ENCODE measurements at places on chromosomes 2 and 18.

- no peak for DNase-seq
These were observed 378.4 kb downstream of the CDH7 start for GRCh38 chr18:66129248-66129647.

GRCh38 chr2:222709191-222709891 is 37.9 kb downstream of the MOGAT1 start:
- DNase-seq = no peak

DNA sequence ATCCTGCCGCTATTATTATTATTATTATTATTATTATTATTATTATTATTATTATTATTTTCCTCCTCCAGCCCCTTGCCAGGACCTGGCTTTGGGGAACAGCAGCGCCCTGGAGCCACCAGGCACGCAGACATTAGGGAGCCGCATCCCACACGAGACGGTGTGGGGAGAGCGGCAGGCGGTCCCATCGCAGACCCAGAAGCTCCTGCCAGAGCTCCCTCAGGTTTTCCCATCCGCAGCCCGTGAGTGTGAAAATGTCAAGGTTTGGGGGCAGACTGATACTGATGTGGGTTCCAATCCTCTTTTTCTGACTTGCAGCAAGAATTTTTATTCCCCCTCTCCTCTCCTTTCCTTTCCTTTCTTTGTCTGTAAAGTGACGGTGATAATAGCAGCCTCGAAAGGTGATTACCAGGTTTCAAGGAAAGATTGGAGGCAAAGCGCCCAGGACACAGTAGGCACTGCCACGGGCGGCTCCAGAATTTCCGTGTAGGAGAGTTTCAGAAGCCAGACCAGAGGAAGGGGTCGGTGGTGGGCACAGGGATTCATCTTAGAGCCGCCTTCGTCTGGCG is 816 bp downstream of the SCTR start:
- no peak for DNase-seq

- DNase-seq = no peak
These were observed 12.3 kb upstream of the SNED1 start for GRCh38 chr2:240985881-240986786.

GRCh38 chr2:25246001-25246400 is 77.6 kb upstream of the POMC start:
- no peak for DNase-seq

DNA sequence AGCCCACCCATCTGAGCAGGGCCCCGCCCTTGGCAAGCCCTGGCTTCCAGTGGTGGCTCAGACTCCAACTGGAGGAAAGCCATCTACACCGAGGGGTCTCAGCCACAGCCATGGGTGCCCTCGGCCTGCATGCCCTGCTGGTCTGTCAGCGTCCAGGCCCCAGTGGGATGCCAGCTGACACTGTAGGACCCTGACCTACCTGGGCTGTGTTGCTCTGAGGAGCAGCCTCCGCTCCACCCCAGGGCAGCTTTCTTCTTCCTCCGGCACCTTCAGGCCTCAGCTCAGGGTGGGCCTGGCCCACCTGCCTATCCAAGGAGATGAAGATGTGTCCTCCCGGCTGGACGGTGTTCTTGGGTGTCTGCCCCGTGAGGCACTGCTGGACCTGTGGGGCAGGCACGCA is 13.9 kb upstream of the ARHGEF4 start:
- no peak for DNase-seq

DNA sequence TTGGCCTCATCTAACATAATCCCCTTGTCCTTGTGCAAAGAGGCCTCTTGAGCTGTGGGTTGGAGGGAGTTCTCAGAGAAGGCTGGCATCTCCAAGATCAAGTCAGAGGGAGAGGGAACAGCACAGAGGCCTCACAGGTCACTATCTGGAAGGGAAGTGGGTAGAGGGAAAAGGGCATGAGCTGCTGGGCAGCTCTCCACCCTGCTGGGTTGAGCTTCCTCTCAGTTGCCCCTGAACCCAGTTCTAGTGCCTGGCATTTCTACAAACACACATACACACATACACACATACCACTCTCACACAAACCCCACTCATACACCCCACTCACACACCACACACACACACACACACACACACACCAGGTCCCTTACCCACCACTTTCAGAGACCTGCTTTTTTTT is 30.3 kb upstream of the RMP24 start:
- no peak for DNase-seq
